MCF 10A (cell line): ENCODE measurements at places on chromosomes 11 and 22. TPM values are rescaled to one million over a fixed set of nuclear protein-coding genes. Genes with fewer than 3 reads are reported as not detected.

The RFPL2 gene
- not detected in 2 replicates for total RNA-seq

The SEZ6L gene
- not detected in 2 replicates for total RNA-seq

DNA sequence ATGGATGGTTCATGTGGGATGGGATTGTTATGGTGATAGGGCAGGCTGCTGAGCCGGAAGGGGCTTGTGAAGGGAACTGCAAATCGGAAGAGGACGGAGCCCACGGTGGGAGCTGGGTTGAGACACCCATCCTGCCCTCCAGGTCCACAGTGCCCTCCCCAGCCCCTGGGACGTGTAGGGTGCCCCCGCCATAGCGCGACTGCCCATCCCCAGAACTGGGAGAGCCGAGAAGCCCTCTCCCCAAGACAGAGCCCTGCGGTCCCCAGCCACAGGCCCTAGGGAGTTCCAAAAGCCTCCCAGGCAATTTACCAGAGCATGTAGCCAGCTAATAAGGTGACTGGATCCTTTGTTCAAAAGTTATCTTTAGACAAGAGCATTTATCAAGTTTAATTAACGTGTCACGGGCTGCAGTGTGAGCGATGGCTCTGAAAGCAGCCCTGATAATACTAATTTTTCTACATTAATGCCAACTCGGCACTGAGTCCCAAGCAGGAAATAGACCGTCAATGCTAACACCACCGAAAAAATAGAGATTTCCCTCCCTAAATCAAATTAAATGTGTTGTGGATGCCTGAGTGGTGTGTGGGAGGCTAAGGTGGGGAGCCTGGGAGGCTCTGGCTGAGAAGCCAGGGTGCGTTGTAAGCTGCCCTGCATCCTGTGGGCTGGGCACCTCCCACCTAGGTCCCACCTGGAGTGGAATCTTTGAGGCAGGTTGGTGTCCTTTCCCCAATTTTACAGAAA lies 76.8 kb upstream of the RTL6 start:
- DNase-seq, result no peak

DNA sequence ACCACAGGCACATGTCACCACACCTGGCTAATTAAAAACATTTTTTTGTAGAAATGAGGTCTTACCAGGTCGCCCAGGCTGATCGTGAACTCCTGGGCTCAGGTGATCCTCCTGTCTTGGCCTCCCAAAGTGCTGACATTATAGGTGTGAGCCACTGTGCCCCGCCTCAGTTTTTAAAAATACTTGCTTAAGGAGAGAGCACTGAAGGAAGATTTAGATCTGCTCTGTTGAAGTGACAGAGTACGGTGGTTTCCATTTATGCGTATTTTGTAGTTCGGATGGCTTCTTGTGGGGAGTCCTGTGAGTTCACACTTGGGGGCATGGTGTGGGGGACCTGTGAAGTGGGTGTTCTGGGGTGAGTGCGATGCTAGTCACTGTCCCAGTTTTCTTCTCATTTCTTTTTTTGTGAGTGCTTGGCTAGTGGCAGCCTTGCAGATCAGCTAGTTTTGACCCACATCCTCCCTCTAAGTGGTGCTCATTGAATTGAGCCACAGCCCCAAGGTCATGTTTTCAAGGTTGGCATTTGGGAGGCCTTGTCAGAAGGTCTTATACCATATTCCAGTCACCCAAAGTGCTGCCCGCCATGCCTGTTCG lies 31.5 kb downstream of the PTPRJ start:
- no peak for DNase-seq

DNA sequence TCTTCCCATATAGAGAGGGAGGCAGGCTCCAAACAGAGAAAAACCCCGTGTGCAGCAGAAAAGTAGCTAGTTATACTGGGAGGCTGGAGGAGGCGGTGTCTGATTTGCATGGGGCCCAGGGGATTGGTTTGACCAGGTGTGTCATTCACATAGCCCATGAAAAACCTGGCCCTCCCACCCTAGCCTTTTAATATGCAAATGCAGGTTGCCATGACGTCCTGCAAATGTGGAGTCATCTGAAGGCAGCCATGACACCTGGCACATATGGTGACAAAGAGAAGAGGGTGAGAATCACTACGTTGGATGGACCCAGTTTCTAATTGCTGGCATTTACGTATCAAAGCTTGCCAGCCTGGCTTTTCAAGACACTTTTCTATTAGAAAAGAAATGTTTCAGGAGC lies 57.8 kb downstream of the FAM181B start:
- DNase-seq, result no peak

DNA sequence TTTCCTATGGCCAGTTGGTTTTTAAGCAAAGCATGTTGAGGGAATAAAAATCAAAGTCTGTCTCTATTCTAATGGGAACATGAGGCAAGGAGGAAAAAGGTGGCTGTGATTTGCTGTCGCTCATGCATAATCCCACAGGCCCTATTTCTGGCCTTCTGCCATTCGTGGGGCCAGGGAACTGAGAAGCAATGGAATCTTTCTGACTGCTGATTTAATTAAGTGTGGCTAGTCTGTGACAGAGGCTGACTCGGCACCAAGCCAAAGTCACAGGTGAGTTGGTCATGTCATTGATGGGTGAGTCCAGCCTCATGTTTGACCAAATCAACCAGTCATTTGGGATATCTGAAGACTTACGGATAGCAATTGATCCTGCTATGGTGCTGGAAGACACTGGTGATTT lies 429.3 kb upstream of the CADM1 start:
- DNase-seq, result no peak

- DNase-seq, result no peak
These were observed 132.4 kb upstream of the CHORDC1 start for GRCh38 chr11:90355200-90355599.
